CD4-positive, alpha-beta T cell treated with Interleukin-1 beta for 1 hour (primary cell): ENCODE measurements at places on chromosomes 12 and 14.

GRCh38 chr12:4276524-4277204 is 3.1 kb downstream of the CCND2 start:
- DNase-seq = peak; percentile 90

DNA sequence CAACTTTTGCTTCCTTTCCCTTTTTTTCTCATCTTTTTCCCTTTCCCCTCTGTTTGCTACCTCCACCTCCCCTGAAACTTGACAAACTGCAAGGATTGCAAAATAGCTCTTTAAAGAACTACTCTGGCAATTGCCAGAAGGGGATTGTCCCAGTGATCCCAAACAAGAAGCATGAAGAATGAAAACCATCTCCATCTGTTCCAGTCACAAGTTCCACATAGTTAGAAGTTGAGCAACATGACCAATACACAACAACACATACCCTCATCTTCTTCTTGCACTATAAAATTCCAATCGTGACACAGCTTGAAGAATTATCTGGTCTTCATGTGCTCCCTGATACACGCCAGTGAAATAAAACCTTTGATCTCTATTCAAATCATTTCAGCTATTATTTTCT is 93.7 kb upstream of the USP15 start:
- DNase-seq = no peak

DNA sequence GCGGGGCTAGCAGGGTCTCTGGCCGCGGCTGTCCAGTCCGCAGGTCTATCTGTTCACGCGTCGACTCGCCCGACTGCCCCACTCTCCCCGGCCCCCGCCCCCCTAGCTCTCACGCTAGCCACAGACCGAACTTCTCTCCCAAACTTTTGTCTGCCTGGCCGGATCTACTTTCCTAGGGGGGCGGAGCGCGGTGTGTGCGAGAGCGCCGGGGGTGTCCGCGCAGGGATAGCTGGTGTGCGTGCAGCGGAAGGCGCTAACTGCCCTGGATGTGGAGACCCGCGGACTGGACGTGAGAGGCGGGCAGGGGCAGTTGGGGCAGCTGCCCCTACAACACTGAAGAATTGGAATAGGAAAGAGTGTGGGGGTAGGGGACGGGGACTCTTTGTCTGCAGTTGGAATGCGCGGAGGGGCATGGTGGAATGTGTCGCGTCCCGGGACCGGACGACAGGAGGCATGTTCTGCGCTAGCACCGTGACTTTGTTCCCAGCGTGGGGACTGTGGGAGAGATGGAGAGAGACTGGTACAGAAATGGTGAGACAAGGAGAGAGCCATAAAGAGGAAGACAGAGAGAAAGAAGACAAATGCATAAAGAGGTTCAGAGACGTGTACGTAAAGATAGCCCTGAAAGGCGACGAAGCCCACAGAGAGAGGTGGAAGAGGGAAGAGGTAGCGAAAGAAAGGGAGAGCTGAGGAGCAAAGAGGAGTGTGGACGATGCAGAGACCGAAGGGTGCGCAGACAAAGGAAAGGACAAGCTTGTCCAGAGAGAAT is at the start of gene AJUBA:
Gene AJUBA, minus strand, starts transcription at position 75 of the 769 bp plus-strand sequence. CDS start 285 bp downstream, outside the sequence.
- peak; percentile 78 for DNase-seq

GRCh38 chr12:11863988-11864387 is 206.8 kb upstream of the BCL2L14 start:
- DNase-seq = no peak

DNA sequence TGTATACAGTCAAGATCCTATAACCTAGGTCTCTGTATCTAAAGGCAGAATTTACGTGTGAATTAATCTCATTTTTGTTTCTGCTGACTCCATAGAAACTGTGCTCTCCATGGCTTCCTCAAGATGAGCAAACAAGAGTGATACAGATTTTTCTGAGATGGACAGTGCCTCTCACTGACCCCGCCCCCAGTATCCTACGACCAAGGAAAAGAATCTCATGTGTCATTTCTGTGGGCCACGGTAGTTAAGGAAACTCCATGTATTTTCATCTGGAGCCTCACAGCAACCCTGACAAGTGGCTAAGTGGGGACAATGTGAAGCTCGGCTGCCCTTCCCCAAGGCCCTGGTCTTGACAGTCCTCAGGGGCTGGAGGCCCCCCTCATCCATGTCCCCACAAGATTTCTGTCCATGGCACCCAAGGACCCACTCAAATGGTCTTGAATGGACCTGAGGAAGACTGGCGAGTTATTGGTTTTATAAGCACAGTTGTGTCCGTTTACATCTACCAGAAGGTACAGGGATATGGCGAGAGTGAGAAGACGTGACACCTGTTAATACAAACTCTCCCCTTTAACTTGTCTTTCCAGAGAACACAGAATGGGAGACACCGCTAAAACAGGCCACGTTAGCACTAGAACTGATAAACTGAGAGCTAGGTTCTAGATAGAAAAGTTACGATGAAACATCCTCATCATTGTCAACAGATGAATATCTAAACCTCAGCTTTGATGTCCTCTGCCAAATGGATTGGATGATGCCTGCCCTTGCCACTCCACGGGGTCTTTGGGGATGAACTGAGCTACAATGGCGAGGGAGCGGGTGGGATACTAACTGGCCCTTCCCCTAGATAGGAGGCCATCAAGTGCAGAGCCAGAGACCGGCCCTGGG is 108.4 kb upstream of the EGLN3 start:
- DNase-seq = no peak

DNA sequence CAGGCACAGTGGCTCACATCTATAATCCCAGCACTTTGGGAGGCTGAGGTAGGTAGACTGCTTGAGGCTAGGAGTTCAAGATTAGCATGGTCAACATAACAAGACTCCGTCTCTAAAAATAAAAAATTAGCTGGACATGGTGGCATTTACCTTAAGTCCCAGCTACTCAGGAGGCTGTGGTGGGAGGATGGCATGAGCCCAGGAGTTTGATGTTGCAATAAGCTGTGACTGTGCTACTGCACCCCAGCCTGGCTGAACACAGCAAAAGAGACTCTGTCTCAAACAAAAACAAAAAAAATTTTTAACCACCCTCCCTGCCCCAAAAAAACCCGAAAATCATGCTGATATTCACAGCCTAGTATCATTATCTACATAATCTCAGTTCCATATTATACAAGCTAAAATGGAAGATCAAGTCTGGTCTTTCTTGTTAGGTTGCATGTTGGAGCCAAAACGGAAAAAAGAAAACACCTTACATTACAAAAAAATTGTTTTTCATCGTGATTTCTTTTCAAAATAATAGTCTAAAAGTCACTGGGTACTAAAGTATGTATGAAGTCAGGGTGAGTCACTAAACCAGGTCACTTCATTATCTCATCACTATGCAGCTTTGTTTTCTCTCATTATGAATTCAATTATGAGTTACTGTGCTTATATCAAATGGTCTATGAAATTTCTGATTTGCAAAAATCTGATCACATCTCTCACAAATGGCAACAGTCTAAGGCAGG is 13.8 kb downstream of the GXYLT1 start:
- DNase-seq = no peak

DNA sequence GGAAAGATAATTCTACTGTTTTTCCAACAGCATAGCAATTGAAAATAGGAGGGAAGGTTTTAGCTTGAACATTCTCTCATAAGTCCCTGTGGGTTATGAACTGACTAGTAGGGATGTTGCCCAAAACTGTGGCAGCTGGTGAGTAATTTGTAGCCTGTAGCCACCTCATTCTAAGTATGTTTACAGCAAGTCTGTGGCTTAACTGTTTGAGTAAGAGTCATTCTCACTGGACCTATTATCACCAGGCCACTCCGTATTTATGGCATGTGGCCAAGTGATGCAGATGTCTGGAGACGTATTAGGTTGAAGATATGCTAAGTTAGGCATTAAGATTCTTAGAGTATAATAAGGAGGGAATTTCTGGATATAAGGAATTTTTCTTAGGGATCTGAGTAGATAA is 458.3 kb downstream of the ETNK1 start:
- no peak for DNase-seq

GRCh38 chr12:1660304-1661187 is 30.3 kb upstream of the ADIPOR2 start:
- peak; percentile 62 for DNase-seq

DNA sequence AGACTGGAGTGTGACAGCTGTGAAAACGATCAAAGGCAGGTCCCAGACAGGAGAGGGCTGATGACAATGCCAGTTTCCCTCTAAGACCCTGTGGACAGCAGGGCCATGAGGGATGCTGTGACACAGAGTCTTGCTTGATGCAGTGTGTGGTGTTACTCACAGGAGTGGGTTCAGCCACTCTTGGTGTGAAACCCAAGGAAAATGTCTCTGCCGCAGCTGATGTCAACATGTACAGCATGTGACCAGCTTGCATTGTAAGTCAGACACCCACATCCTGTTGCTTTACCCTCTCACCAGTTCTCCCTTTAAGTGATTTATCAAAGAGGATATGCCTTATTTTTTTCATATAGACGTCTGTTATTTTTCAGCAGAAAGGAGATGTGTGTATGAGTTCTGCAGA is 268.6 kb downstream of the BTG1 start:
- DNase-seq = peak; percentile 95
